ENCODE measurements at places on chromosomes 2 and 18.

GRCh38 chr2:137250401-137250800 lies 485.1 kb downstream of the THSD7B start:
- no peaks in the 10 kb centered on the region for H3K27me3 ChIP-seq
- no peaks in the 10 kb centered on the region for H3K4me1 ChIP-seq
- no peaks in the 10 kb centered on the region for H3K36me3 ChIP-seq
- H3K4me3 ChIP-seq = no peak overlapping the region
- DNase-seq = no peak

DNA sequence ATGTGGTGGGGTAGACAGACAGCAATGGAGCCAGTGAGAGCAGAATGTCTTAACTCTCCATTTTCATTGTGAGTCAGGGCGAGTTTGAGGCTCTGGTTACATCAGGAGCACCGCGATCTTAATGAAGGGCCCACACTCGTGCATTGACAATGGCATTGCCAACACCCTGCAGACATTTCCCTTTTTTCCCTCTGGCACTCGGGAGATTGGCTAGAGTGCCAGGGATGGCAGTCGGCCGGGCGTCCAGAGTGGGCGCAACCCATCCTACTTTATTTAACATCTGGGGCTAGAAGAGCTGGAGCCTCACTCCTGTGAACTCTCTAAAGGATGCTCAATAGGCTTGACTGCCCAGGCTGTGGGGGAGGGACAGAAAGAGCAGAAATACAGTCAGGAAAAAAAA lies 9.7 kb downstream of the PROKR1 start:
- H3K27ac ChIP-seq = peak overlapping the region; percentile 74
- peaks cover 35% of the 10 kb centered on the region for H3K27me3 ChIP-seq
- peaks cover 16% of the 10 kb centered on the region for H3K4me1 ChIP-seq
- H3K36me3 ChIP-seq = no peaks in the 10 kb centered on the region
- DNase-seq = no peak

- H3K27ac ChIP-seq = no peak overlapping the region
- no peak for DNase-seq
- no peaks in the 10 kb centered on the region for H3K27me3 ChIP-seq
- H3K4me1 ChIP-seq = no peaks in the 10 kb centered on the region
- no peaks in the 10 kb centered on the region for H3K36me3 ChIP-seq
Observed at GRCh38 chr2:57617318-57617717, 429.3 kb upstream of the VRK2 start.

DNA sequence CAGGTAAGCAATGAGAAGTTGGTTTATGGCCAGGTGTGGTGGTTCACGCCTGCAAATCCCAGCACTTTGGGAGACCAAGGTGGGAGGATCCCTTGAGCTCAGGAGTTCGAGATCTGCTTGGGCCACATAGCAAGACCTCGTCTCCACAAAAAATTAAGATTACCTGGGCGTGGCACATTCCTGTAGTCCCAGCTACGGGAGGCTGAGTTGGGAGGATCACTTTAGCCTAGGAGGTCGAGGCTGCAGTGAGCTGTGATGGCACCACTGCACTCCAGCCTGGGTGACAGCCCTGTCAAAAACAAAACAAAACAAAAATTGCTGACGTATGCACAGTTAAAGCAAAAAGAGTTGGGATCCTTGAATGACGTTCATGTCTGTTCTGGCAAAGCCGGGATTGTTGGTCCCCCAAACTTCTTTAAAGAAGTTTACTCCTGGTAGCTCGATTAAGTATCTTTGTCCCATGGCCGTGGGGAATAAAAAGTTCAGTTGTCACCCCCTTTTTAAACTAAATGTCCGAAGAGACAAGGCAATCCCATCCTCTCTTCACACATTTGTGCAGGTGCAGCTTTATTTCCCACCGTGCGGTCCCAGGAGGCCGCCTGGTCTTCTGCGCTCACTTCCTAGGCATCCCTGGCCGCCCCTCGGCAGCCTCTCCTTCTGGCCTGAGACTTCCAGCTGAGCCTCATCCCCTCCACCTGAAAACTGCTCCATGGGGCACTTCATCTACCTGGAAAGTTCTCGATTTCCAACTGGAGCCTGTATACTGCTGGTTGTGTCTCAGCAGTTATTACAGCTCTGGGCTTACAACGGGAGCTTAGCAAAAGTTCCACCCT lies 762 bp upstream of the SPOPL start:
- H3K36me3 ChIP-seq = peaks cover 5% of the 10 kb centered on the region
- DNase-seq = no peak
- peaks cover 23% of the 10 kb centered on the region for H3K4me1 ChIP-seq
- peak overlapping the region; percentile 98 for H3K4me3 ChIP-seq

GRCh38 chr2:8797682-8798081 lies 39.7 kb downstream of the KIDINS220 start:
- H3K27ac ChIP-seq = no peak overlapping the region
- H3K4me3 ChIP-seq = no peak overlapping the region
- H3K36me3 ChIP-seq = peaks cover 52% of the 10 kb centered on the region
- H3K27me3 ChIP-seq = no peaks in the 10 kb centered on the region
- peaks cover 17% of the 10 kb centered on the region for H3K4me1 ChIP-seq

GRCh38 chr2:69847068-69847828 lies 17.8 kb downstream of the GMCL1 start:
- DNase-seq = no peak
- H3K27me3 ChIP-seq = no peaks in the 10 kb centered on the region
- H3K4me1 ChIP-seq = no peaks in the 10 kb centered on the region
- no peak overlapping the region for H3K4me3 ChIP-seq
